ENCODE measurements at places on chromosomes 3 and 15. TPM values are rescaled to one million over a fixed set of nuclear protein-coding genes. Genes with fewer than 3 reads are reported as not detected.

Gene CPEB1
- polyA plus RNA-seq, result 8.4 TPM

Gene LRIG1
- polyA plus RNA-seq, result 94.3 TPM

DNA sequence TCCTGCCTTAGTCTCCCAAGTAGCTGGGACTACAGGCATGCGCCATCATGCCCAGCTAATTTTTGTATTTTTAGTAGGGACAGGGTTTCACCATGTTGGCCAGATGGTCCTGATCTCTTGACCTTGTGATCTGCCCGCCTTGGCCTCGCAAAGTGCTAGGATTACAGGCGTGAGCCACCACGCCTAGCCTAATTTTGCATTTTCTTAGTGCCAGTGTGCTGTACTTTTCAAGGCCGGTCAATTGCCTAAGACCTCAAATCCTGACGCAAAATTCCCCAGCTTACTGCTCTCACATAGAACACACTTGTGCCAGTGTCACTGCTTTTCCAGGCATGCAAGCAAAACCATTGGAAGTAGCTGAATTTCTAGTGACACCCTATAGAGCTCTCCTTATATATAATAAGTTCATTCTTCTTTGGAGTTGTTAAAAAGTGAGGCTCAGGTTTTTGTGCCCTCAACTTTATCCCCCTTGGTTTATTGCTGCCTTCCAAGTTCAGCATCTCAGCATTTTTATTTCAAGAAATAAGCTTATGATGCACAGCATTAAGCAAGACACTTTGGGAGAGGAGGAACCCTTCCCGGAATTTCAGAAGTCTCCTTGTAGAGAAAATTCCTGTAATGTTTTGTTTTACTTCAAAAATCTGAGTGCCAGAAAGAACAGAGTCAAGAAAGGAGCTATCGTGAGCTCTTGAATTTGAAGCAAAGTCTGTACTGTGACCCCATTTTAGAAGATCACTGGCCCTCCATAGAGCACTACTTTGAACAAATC, 93.2 kb downstream of the FILIP1L start:
- DNase-seq, result no peak

Gene RSL24D1
- polyA plus RNA-seq, result 119 TPM

- DNase-seq, result peak; percentile 89
Measured at GRCh38 chr3:8501371-8502131, at the start of gene LMCD1. Gene LMCD1 (plus strand): TSS chr3:8501823. CDS start chr3:8501939, 116 bp downstream.

Gene ZNF80
- not detected for polyA plus RNA-seq

Gene TUSC7
- not detected for polyA plus RNA-seq
